ENCODE measurements at places on chromosomes 5 and 9.

DNA sequence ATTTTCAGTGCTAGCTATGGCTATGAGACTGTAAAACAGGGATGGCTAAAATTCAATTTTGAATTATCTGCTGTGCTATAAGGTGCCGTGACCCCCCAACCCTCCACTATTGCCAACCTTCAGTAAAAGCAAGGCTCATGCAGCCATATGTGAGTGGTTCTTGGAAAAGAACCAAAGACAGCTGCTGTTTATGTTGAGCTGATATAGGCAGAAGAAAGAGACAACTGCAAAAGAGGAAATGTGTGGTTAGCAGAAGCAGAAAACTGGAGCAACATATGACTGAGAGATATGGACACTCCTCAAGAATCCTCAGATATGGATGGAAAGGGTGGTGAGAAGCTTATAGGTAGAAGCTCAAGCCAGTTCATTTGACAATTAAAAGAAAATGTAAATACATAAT, 200.3 kb downstream of the TLE1 start:
- DNase-seq = no peak

DNA sequence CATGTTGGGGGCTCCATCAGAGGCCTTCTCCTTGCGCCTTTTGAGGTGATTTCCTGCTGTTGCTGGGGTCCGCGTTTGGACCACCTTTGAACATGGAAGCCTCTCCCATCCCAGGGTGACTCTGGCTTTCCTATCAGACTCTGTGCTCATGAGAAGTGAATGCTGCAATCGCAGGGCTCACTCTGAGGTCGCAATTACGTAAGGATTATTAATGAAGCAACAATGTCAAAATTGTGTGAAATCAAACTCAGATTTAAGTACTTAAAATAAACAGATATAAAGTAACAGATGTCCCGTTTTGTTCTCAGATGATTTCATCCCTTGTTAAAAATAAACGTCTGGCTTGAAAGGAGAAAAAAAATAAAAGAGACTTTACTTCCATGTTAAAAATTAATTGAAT, 634.2 kb downstream of the BNC2 start:
- DNase-seq = no peak

GRCh38 chr9:96762568-96762967, 15.3 kb downstream of the ZNF510 start:
- no peak for DNase-seq

DNA sequence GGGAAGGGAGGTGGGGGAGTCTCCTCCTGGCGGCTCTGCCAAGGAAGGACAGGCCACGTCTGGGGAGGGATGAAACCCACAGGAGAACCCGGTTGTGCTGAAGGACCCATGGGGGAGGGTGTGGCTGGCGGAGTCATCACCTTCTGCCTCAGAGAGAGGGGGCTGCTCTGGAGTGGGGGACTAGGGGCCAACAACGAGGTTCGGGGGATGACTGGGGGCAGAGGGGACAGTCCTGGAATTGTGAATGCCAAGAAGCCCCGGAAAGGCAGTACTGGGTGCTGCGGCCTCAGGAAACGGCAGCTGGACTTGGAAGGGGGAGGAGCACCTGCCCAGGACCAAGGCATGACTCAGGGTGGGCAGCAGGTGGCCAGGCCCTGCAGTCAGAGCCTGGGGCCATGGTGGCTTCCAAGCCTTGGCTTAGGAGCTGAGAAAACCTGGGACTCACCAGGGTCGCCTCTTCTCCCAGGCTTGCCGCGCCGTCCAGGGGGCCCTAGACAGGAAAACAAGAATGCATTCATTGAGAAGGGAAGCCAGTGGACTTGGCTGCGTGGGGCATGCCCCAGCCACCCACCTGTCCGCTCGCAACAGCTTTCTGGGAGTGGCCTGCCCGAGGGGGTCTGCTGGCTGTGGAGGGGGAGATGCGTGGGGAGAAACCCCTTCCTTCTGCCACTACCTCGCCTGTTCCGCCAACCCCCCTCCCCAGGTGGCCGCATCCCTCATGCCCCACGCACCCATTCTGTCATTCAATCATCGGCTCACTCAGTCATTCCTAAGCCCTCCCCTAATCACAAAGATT, 74.0 kb upstream of the PHYKPL start:
- no peak for DNase-seq

GRCh38 chr5:149475777-149476176, 75.5 kb downstream of the CSNK1A1 start:
- DNase-seq = no peak

- DNase-seq = no peak
Observed at GRCh38 chr5:107277485-107278125, 393.1 kb downstream of the EFNA5 start.

DNA sequence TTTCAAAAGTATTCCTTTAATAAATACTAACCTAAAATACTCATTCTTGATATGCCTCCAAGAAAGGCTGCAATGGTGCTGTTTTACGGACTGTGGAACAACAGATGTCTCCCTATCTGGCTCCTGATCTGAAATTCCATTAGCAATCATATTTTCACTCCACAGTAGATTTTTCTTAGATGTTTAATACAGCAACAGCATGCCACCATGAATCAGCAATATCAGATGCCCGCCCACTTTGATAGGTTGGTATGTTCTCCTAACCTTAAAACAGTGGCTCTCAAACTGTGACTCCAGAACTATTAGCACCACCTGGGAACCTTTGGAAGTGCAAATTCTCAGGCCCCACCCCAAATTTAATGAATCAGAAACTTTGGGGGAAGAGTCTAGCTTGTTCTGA, 110.2 kb downstream of the MLLT3 start:
- no peak for DNase-seq

- DNase-seq = no peak
Observed at GRCh38 chr9:2086971-2087370, 71.8 kb downstream of the SMARCA2 start.

GRCh38 chr9:71886541-71886940, 24.5 kb downstream of the ABHD17B start:
- DNase-seq = no peak

DNA sequence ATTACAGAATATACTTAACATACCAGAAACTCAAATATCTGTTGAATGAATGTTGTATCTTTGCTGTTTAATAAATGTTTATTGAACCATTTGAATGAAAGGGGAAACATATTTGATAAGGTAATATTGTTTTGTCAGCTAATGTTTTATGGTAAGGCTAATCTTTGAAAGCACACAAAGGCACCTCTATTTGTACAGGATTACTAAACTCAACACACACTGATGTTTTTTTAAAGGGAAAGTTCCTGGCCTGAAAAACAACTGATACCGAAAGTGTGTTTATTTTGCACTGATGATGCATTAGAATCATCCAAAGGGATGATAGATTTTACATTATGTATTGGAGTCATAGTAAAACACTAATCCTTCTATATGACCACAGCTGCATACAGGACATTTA, 82.5 kb downstream of the ADCY2 start:
- no peak for DNase-seq

DNA sequence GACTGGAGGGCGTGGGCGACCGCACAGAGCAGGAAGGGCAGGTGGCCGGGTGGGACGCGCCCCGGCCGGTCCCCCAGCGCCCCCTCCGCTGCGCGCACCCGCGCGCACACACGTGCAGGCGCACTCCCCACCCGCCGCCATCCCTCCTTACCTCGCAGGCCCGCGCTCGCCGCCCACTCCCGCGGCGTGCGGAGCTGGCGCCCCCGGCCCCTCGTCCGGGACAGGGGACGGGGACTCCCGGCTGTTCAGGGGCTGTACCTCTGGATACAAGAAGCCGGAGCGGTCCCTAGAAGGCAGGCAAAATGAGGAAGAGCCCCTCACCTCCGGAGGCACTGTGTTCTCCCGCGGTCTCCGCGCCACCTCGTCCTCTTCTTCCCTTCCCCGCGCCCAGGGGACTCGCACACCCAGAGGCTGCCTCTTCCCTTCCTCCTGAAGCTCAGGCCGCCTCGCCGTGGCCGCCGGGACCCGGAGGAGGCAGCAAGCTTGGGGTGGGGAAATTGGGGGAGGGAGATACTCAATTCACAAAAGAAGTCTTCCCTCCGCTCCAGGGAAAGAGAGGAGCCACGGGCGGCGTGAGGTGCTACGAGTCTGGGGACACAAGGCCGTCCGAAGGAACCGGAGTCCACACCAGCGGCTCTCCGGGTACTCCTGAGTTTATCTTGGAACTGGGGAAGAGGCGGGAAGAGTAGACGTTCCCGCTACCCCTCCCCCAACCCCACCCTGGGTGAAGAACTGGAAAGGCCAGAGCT, 1.4 kb upstream of the GABRB2 start:
- DNase-seq = peak; percentile 7

- DNase-seq = no peak
Observed at GRCh38 chr9:91411096-91411771, 12.4 kb downstream of the NFIL3 start.

- no peak for DNase-seq
Observed at GRCh38 chr5:58294598-58295305, 165.1 kb downstream of the PLK2 start.

- no peak for DNase-seq
Observed at GRCh38 chr5:170819824-170820223, 36.3 kb downstream of the GABRP start.

DNA sequence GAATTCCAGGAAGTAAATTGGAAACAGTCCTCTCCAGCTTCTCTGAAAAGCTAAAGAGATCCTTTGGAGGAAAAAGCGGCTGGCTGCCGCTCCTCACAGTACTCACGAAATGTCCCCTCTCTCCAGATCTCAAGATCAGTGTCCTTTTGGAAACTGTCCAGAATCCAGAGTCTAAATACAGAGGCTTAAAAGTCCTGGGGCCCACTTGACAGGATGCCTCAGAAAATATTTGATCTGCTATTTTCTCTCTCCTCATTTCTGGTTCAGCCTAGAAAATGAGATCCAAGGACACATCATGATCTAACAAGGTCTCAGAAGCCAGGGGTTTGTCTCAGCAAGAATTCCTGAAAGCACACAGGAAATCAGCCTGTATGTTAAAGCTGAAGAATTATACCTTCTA, 7.2 kb downstream of the C1QTNF2 start:
- DNase-seq = no peak

GRCh38 chr9:785997-786396, 55.5 kb upstream of the DMRT1 start:
- no peak for DNase-seq

- DNase-seq = no peak
Observed at GRCh38 chr5:96936431-96937320, 796 bp downstream of the LNPEP start.

DNA sequence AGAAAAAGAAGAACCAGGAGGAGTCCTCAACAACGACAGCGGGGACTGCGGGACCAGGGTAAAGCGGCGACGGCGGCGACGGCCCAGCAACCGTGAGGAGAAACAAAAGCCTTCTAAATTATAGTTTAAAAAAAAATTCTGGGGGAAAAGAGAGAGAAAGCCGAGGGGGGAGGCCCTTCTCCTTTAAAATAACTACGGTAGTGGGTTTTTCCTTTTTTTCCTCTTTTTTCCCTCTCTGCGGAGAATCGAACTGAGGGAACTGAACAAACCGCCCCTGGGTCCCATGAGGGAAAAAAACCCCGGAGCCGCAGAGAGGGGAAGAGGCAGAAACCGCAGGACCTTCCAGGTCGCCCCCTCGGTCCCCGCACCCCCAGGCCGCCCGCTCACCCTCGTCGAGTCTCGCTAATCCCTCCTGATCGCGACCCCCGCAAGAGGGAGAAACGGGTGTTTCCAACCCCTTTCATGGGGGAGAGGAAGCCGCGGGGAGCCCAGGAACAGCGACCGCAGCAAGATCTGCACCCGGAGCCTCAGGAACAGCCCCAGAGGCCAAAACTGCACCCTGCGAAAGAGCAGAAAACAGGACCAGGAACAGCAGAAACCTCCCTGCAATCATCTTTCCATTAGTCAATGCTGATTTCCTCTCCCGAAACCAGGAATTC, 453 bp downstream of the CPEB4 start:
- no peak for DNase-seq

DNA sequence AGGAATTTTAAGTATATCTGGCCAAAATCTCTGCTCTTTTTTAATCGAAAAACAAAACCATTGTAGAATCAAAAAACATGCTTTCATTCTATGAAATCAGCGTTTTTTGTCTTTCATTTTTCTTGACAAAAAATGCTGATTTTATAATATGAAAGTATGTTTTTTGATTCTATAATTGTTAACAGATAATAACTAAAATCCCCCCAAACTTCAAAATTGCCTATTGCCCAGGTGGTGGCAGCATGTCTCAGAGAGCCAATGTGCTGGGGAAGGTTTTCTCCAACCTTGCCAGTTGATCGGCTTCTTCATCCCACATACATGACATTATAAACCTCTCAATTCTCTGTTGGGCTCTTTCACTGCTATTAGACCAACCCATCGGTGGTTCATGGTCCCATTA, 5.1 kb upstream of the SMIM15 start:
- DNase-seq = no peak

DNA sequence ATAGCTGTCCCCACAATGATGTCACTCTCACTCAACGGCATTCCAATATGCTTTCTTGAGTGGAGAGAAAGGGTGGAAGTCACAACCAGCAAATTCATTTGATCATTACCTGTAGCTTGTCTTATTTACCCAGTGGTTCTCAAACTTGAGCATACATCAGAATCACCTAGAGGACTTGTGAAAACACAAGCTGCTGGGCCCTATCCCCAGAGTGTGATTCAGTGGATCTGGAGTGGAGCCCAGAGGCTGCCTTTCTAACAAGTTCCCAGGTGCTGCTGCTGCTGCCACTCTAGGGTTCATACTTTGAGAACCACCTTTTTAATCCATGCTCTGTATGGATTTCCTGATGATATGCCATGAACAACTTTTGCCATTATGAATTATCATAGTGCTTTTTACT, 94.7 kb downstream of the KLHL3 start:
- DNase-seq = no peak

- no peak for DNase-seq
Observed at GRCh38 chr5:143118222-143118621, 285.3 kb downstream of the NR3C1 start.

GRCh38 chr5:157598350-157598936, 22.9 kb upstream of the ADAM19 start:
- DNase-seq = no peak

- no peak for DNase-seq
Observed at GRCh38 chr9:131485728-131486422, 16.8 kb upstream of the POMT1 start.

- peak; percentile 97 for DNase-seq
Observed at GRCh38 chr5:88660947-88661805, 221.8 kb downstream of the MEF2C start.

DNA sequence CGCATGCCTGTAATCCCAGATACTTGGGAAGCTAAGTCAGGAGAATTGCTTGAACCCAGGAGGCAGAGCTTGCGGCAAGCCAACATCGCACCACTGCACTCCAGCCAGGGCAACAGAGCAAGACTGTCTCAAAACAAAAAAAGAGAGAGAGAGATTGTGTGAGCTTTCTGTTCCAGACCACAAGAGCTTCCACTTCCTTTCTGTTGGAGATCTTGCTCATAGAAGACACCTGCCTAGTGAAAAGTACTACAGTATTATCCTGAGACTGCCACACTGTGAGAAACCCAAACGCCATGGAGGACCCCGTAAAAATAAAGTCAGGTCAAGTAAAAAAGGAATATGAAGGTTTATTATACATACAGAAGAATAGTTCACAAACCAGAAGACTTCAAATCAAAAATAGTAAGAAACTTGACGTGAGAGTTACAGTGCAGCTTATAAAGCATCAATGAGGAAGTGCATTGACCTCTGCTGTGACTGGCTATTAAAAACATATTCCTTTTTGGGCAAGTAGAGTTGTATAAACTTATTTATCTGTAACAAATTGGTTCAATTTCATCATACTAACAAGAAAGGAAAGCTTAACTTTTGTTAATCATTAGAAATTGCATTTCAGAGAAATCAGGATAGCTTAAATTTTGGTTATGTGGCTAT, 4.3 kb upstream of the EMB start:
- no peak for DNase-seq
